ENCODE measurements at places on chromosomes 11 and 22.

DNA sequence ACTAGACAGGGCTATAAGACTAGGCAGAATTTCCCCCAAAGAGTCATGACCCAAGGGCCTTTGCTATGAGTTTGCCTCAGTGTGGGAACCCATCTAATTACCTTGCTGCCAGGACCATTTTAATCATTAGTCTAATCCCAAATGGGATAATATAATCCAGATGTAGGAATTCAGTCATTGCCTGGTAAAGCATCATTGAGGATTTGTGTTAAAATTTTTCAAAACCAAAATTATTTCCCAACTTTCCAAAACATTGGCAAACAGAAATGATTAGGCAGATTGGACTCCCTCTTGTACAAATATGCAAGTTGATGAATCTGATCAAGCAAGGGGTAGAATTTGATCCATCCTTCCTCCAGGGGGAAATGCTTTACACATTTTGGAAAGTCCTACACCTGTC, 16.2 kb upstream of the MMP13 start:
- DNase-seq = peak; percentile 93

- DNase-seq = no peak
These were observed 15.4 kb upstream of the NEFH start for GRCh38 chr22:29464581-29464980.

DNA sequence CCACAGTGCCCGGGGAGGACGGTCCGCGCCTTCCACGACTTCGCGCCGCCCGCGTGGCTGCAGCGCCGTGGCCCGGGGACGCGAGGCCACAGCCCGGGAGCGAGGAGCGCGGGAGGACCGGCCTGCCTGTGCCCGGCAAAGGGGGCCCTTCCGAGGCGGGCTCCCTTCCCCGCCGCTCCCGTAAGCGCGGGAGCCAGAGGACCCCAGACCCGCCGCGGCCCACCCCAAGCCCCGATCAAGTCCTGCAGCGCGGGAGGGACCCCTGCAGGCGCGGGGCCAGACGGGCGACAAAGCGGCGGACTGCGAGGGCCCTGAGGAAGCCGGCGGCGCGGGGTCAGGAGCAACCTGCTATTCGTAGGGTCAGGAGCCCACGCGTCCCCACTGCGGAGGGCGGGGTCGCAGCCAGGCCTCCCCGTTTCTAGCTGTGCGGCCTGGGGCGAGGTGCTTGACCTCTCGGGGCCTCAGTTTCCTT, 110.3 kb downstream of the WNT7B start:
- no peak for DNase-seq

GRCh38 chr11:21534288-21534687, 658.6 kb upstream of the ANO5 start:
- no peak for DNase-seq

DNA sequence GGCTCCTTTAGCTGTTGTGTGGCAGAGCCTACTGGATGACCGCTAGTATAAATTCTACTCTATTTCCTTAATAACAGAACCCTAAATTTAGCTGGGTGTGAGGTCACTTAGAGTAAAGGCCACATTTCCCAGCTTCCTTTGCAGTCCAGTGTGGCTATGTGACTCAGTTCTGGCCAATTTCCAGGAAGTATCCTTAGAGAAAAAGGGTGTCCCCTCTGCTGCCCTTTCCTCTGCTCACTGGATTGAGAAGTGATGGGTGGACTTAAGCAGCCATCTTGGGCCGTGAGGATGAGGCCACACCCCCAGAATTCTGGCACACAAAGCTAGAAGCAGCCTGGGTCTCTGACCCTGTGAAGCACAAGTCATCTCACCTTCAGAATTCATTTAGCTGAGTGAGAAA, 11.7 kb upstream of the RASD2 start:
- no peak for DNase-seq

DNA sequence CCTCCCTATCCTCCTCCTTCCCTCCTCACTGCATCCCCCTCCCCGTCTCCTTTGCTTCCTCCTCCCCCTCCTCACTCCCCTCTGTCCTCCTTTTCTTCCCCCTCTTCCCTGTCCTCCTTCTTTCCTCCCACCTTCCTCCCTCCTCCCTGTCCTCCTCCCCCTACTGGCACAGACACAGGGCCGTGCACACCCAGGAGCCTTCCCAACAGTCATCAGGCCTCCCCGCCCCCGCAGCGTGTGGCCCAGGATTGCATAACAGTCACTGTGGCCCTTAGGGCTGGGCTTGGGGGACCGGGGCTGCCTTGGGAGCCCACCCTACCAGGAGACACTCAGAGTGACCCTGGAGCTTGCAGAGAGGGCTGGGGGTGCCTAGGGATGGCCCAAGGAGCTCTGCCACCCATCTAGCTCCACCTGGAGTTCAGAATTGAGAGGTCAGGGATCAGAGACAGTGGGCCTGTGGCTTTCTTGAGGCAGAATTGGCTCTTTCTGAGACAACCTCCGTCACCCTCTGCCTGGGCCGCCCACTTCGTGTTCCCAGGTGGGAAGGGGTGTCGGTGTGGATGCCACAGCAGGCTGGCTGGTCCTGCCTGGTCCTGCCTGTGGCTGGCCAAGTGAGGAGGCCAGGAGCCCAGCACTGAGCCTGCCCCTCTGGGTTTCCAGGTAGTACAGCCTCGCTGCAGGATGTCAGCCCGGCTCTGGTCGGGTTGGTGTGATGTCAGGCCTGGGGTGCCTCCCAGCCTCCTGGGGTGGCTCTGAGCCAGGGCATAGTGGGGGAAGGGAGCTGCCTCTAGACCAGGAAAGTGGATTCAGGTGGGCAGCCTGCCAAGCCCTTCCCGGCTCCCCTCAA, 1.6 kb downstream of the SPI1 start:
- DNase-seq = no peak

DNA sequence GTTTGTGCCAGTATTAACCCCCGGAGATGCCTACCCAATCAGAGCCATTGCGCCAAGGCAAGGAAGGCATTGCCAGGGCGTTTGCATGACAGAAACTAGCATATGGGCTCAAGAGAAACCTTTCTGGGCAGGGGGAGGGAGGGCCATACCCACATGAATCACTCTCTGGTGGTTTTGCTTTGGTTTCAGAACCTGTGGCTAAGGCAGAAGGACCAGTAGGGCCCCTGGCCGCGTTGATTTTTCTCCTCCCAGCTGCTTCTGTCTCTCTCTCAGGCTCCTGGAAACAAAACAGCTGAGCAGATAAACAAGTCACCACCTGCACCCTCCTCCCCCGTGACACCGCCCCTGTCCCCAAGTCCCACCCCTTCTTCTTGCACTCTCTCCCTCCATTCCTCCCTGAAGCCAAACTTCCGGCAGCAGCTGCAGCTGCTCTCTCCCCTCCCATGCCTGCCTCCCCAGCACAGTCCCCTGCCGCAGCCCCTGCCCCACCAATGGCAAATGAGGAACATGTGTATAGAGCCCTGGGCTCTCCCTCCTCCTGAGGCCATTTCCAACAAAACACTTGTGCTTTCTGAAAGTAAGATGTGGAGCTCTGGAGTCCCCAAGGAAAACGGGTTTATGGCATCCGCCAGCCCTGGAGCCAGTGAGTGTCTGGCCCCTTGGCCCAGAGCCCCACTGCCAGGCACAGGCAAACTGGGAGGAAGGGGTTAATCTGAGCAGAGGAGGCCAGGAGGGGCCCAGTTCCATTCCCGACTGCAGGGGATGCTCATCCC, 39.0 kb upstream of the ADA2 start:
- DNase-seq = no peak

GRCh38 chr11:69892237-69892985, 73.2 kb upstream of the FGF3 start:
- DNase-seq = no peak

DNA sequence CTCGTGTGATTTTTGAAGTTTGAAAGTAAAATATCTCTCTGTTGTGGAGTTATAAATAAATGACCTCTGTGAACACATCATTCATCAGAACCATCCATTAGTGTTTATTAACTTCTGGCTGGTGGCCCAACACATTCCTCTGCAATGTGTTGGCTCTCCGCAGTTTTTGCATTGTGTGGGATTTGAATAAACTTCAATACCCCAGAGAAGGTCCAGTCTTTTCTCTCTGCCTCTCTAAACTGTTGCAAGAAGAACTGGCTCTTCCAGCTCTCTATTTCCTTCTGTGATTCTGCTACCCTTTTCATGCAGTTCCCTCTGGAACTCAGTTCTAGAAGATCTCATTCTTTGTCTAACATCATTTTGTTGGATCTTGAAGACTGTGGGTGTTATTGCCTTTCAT, 125.0 kb upstream of the ARHGAP42 start:
- peak; percentile 94 for DNase-seq

GRCh38 chr11:12840871-12841660, 166.8 kb downstream of the TEAD1 start:
- DNase-seq = peak; percentile 46

DNA sequence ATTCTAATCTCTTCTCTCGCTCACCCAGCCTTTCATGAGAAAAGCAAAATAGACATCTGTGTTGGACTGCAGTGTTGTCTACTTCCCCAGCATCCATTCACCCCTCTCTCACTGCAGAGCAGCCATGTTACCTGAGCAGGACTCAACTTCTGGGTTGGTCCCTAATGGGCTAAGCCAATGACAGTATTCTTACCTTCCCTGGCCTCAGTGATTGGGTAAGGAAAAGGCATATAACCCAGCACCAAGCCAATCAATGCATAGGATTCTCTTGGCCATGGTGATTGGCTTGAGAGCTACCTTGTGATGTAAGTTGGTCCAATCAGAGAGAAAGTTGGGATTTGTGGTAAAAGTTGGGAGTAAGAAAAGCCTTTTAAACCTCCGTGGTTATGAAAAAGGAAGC, 99.8 kb upstream of the NECTIN1 start:
- DNase-seq = no peak

GRCh38 chr11:8959546-8960166, 4.6 kb downstream of the TMEM9B start:
- DNase-seq = peak; percentile 71

DNA sequence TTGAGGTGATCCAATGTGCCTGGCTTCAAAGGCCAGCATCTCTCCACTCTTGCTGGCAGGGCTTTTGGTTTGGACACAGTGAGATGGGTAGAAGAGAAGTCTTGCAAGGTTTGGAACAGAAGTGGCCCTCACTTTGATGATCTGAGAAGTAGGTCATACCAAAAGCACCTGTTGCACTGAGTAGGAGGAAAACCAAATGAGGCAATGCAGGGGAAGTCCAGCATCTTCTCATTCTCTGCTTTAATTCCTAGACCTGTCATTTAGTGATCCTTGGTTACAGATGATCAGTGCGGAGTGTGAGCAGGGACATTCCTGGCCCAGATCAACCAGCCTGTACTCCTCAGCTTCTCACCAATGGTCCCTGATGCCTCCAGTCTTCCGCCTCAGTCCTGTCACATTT, 990.5 kb downstream of the OPCML start:
- DNase-seq = no peak

DNA sequence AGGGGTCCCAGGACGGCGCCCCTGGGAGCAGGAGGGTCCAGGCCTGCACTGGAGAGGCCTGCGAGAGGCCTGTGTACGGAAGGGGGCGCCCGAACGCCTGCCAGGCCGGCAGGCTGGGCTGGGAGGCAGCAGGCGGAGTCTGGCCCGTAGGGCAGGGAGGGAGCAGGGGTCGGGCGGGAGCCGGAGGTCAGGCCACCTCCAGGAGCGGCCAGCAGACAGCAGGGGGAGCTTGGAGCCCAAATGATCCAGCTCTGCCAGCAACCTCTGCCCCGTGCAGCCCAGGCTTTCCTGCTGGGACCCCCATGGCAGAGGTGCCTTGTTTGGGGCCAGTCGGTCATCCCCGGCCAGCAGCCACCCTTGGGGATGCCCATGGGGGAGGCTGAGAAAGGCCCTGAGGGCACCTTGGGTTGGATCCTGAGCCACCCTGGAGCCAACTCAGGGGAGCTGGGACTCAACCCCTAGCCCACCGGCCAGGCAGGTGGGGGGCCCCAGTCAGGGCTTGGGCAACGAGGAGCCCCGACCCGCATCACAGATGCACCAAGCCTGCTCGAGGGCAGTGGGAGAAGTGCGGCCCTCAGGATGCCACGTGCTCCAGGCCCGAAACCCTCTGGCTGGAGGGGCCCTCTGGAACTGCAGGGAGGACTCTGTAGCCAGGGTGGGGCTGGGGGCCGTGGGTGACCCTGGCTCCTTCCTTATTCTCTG, 9.6 kb upstream of the SYT8 start:
- no peak for DNase-seq

DNA sequence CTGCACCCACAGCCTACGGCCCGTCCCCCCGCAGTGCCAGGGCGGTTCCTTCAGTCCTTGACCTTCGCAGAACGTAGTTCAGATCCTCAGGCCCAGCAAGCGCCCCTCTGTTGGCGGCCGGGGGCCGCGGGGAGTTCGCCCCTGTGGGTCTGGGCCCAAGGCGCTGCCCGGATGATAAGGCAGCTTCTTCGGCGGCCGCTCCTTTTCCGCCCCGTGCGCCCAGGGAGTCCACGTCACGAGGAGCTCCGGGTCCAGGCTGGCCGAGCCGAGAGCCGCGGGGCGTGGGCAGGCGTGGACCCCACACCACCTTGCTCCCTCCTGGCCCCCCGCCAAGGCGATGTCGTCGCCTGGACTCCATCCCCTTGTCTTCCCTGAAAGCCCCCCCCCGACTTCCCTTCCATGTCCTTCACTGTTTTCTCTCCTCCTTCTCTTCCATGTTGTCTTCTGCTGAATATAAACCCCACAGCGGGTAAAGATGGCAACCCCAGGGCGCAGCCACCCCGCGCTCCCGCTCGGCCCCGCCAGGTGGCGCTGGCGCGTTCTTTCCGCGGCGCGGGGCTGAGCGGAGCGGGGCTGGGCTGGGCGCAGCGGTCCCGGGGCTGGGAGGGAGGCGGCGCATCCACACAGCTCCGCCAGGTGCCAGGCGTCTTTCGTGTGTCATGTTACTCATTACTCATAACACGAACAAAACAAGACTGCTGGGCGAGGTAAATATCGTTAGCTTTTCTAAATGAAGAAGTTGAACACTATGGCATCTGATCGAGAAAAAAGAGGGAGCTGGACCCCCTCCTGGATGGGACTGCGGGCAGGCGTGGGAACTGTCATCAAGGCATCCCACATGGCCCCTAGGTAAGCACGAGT, 321.0 kb downstream of the NTM start:
- peak; percentile 45 for DNase-seq

- DNase-seq = peak; percentile 5
These were observed 1.0 kb upstream of the BRSK2 start for GRCh38 chr11:1388763-1389102.

- no peak for DNase-seq
These were observed 56.8 kb downstream of the CD6 start for GRCh38 chr11:61028135-61028729.

DNA sequence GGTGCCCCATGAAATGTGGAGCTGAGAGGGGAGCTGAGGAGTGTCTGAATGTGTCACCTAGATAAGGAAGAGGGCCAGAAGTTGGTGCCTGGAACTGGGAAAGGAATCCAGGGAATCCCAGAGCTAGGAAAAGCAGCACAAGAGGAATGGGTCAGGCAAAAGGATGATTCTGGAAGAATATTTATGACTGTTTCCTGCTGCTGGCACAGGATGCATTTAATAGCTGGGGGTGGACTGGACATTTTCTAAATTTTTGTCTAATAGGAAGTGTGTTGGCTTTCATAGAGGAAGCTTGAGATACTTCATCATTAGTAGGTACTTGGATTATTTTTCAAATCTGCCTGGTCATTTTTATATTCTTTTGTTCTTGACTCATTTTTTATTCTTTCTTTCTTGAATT, 17.4 kb upstream of the MRGPRX2 start:
- peak; percentile 27 for DNase-seq

DNA sequence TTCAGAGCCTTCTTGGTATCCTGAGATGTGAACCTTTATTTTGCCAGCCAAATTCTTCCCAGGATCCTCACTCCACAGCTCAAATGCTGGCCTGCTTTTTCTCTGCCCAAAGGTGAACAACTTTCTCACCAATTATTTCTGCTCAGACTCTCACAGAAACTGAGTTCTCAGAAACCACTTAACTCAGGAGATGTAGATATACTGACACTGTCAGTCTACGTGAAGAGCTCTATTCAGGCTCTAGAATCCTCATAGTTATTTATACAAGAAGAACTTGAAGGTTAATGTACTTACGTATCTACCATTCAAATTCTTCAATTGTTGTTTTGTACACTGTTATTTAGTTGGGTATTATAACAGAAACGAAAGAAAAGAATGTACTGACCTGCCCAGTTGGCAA, 666.1 kb downstream of the CNTN5 start:
- DNase-seq = no peak

Data from fibroblast of skin of right quadriceps (primary cell).